ENCODE measurements at places on chromosomes 2 and 18.

DNA sequence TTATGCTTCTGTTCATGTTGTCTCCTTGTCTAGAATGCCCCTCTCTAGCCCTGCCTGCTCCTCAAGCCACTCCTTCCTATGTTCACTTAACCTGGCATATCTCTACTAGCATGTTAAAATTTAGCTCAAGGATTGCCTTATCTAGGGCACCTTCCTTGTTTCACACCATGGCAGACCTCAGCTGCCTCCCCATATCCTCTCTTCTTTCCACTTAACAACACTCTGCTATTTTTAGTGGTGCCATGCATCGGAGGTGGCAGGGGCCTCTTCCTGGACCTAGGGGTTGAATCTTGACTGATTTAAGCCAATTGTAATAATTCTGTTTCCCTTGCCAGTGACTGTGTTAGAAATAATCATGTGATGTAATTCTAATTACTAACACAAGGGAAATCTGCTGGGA lies 36.9 kb upstream of the FAM98A start:
- no peak overlapping the region for H3K4me3 ChIP-seq
- H3K27ac ChIP-seq, result no peak overlapping the region
- DNase-seq, result no peak
- no peaks in the 10 kb centered on the region for H3K27me3 ChIP-seq

GRCh38 chr18:48982266-48982665 lies 31.5 kb upstream of the SMAD7 start:
- no peak overlapping the region for H3K4me3 ChIP-seq
- no peaks in the 10 kb centered on the region for H3K27me3 ChIP-seq
- H3K36me3 ChIP-seq, result no peaks in the 10 kb centered on the region
- DNase-seq, result no peak
- no peaks in the 10 kb centered on the region for H3K4me1 ChIP-seq
- H3K27ac ChIP-seq, result no peak overlapping the region

GRCh38 chr2:134677856-134678756 lies 40.7 kb downstream of the TMEM163 start:
- DNase-seq, result no peak
- no peak overlapping the region for H3K27ac ChIP-seq
- no peaks in the 10 kb centered on the region for H3K4me1 ChIP-seq
- no peaks in the 10 kb centered on the region for H3K36me3 ChIP-seq
- no peaks in the 10 kb centered on the region for H3K27me3 ChIP-seq
- H3K4me3 ChIP-seq, result no peak overlapping the region

DNA sequence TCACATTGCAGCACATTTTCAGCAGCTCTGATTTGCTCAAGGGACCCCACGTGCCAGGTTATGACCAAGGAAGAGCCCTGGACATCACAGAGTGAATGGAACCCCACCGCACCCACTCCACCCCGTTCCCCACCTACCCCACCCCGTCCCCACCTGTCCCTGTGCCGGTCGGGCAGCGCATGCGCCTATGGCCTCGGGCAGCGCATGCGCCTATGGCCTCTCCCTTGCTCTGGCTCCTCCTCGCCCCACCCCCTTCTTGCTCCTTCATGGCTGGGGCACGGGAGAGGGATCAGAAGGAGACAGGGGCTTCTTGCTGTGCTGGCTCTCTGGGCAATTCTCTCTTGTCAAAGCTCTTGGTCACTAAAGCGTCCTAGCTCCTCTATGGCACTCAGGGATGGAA lies 371.8 kb upstream of the HS6ST1 start:
- no peaks in the 10 kb centered on the region for H3K27me3 ChIP-seq
- no peak for DNase-seq
- no peaks in the 10 kb centered on the region for H3K36me3 ChIP-seq
- no peaks in the 10 kb centered on the region for H3K4me1 ChIP-seq

GRCh38 chr2:159202568-159203071 lies 83.9 kb downstream of the WDSUB1 start:
- no peaks in the 10 kb centered on the region for H3K4me1 ChIP-seq
- no peak for DNase-seq
- H3K4me3 ChIP-seq, result no peak overlapping the region

- DNase-seq, result no peak
- no peaks in the 10 kb centered on the region for H3K36me3 ChIP-seq
- H3K4me3 ChIP-seq, result no peak overlapping the region
- no peak overlapping the region for H3K27ac ChIP-seq
- H3K4me1 ChIP-seq, result no peaks in the 10 kb centered on the region
Observed at GRCh38 chr18:21315741-21316197, 73.7 kb downstream of the GREB1L start.

GRCh38 chr18:33844232-33844631 lies 266.2 kb downstream of the ASXL3 start:
- no peak overlapping the region for H3K27ac ChIP-seq
- no peak overlapping the region for H3K4me3 ChIP-seq
- no peaks in the 10 kb centered on the region for H3K36me3 ChIP-seq
- H3K27me3 ChIP-seq, result no peaks in the 10 kb centered on the region
